Activated T-helper 9 cell treated with anti-CD3 and anti-CD28 coated beads, Interleukin-2, amount 50 U/mL, for 16 hours (primary cell): ENCODE measurements at places on chromosomes 13 and 19.

DNA sequence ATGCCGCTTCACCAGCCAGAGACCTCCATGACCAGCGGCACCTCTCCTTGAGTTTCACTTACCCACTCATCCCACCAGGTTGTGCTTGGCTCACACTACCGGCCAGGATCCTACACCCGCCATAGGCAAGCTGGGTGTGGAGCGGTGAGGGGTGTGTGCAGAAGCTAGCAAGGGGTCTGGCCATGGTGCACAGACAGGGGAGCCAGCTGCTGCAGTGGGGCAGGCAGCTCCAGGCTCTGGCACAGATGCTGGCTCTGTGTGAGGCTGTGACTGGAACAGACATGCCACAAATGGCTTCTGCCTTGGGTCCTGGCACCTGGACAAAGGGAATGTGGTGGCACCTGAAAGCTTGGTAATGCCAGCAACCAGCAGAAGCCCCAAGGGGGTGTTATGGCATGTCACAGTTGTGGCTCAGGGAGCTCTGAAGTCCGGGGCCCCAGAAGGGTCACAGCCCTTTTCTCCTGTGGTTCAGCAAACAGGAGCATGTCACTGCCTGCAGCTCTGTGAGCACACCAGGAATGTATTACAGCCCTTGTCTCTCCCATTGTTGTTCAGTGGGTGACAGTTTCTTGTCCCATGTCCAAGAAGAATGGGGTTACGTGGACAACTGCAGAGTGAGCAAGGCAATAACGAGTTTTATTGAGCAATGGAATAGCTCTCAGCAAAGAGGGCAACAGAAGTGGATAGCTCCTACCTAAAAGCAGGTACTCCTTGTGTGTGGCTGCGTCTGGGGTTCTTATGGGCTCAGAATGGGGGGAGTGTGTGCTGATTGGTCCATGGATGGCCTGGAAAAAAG lies 2791.0 kb upstream of the PCDH20 start:
- no peak for DNase-seq

- no peak for DNase-seq
Measured at GRCh38 chr19:46373491-46374359, 26.8 kb downstream of the PPP5C start.

DNA sequence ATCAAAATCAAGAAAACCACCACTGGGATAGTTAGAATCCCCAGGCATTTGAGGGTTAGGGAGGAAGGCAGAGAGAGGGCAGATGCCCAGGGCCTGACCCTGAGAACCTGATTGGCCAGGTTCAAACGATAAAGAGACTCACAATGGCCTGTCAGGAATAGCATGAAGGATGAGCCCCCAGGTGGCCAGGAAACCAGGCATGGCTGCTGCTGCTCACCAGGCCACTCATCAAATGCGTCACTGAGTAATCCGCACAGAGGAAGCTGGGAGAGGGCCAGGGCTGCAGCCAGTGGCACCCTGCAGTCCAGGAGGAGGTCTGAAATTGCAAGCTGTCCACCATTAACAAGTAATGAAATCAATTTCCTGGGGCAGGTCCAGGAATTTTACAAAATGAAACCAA lies 111.3 kb downstream of the KATNAL1 start:
- no peak for DNase-seq

GRCh38 chr19:16581971-16582343 lies 9.7 kb upstream of the SLC35E1 start:
- DNase-seq: no peak
